Fibroblast of upper back skin (primary cell): ENCODE measurements at places on chromosomes 4 and X.
A peak's percentile ranks its signal among the peaks of the same experiment; 100 is the strongest.

- peak; percentile 99 for DNase-seq
These were observed 224.0 kb downstream of the APBB2 start for GRCh38 chr4:40990236-40990898.

DNA sequence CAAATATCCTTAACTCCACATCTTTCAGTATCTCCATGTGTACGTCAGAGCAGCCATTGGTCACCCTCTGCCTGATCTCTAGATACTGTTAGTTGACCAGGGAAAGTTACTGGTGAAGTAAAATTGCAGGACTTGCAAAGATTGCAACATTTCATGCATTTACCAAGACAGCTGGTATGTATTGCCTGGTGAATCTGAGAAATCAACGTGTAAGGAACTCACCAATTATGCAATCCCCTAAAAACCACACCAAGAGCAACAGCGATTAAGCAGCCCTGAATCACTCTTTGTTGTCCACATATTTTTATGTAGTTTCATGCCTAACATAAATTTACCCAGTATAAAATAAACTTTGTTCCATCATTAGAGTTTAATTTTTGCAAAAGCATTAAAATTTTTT lies 271.2 kb downstream of the NLGN4X start:
- DNase-seq = peak; percentile 42

- peak; percentile 55 for DNase-seq
These were observed 772.9 kb upstream of the SLIT2 start for GRCh38 chr4:19478791-19479190.

DNA sequence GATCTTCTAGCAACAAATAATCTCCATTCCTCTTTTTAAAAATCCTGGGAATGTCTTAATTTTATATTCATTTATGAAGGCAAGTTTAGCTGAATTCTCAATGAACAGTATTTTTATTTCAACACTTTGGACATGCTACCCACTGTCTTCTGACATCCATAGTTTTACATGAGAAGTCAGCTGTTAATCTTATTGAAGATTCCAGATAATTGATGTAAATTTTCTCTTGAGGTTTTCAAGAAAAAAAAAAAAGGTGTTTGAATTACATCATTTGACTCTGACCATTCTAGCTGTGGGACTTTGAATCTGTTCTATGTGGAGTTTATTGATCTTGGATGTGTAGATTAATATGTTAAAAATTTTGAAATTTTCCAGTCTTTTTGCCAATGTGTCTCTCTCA lies 28.0 kb downstream of the PDHA2 start:
- no peak for DNase-seq

GRCh38 chr4:16139066-16139945 lies 55.5 kb upstream of the PROM1 start:
- no peak for DNase-seq

GRCh38 chrX:139766545-139766983 lies 58.6 kb upstream of the MCF2 start:
- DNase-seq = no peak

- DNase-seq = peak; percentile 47
These were observed 86.1 kb downstream of the CPE start for GRCh38 chr4:165464813-165465381.

DNA sequence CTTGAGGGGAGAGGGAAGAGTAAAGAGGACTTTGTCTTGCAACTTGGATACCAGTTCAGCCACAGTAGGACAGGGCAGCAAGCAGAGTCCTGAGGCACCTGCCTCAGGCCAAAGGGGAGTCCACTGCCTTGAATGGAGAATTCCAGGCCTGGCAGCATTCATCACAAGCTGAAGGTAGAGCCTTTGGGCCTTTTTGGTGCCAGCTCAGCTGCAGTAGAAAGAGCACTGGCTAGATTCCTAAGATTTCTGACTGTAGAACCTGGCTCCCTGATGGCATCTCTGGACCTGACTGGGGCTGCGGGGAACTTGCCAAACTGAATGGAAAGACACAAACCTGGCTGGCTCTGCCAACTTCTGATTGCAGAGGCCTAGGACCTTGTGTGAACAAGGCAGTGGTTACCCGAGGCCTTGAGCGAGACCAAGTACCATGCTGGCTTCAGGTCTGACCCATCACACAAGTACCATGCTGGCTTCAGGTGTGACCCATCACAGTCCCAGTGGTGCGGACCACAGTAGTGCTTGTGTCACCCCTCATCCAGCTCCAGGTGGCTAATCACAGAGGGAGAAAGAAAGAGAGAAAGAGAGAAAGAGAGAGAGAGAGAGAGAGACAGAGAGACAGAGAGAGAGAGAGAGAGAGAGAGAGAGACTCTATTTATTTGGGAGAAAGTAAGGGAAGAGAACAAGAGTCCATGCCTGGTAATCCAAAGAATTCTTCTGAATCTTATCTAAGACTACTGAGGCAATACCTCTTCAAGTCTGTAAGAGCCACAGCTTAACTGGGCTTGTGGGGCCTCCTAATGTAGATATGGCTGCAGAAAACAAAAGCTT lies 137.6 kb upstream of the SPIN4 start:
- DNase-seq = no peak
